ENCODE measurements at places on chromosomes 1 and 21. TPM values are rescaled to one million over a fixed set of nuclear protein-coding genes. Genes with fewer than 3 reads are reported as not detected.
A peak's percentile ranks its signal among the peaks of the same experiment; 100 is the strongest.

FNDC7 gene
- total RNA-seq: not detected

- no peak for DNase-seq
Measured at GRCh38 chr1:168865850-168866620, 137.0 kb upstream of the DPT start.

ERG gene
- total RNA-seq: 6.7 TPM

DNA sequence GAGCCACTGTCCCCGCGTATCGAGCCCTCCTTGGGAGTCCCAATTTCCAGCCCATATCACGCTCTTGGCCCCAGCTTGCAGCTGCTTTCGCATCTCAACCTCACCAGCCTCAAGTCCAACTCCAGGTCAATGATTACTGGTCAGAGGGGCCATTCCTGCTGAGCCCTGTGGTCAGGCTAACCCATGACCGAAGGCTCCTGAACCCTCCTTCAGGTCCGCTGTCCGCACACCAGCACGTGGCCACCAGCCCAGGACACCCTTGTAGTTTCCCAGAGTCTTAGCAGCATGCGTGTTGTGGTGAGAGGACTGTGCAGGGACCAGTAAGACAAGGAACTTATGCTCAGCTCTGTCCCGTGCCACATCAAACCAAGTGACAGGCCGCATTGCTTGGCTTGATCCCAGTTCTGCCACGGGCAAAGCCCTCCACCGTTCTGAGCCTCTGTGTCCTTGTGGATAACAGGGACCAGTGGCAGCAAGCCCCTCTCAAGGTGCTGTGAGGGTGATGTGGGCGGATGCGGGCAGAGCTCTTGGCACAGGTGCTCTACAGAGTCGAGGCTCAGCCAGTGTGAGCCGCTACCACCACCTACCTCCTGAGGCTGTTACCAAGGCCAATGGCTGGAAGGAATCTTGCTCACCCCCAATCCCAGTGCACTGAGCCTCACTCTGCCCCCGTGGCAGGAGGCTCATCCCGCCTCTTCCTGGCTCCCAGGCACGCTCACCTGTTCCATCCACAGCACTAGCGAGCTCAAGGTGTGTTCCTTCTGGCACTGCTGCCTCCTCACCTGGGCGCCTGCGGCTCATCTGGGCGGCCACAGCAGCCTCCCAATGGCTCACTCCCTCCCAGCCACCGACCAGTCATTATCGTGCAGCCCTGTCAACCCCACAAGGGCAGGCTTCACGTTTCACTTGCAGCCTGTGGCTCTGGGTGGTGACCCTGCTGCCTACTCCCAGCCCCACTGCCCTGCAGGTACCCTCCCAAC is 20.4 kb downstream of the KRTAP10-1 start:
- no peak for DNase-seq

DNA sequence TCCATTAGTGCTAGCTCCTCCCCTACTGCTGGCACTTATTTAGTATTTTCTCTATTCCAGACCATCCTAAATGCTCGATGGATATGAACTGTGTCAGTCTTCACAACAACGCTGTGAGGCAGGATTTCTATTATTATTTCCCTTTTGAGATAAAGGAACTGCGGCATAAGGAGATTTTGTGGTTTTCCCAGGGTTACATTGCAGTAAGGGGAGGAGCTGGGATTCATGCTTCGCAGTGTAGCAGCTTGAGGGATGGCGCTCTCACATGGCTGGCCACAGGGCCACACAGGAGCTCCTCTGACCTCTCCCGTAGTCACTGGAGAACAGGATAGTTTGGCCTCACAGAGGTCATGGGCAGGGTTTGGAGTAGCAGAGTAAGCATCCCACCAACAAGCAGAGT is 116.9 kb downstream of the BEND5 start:
- no peak for DNase-seq

DNA sequence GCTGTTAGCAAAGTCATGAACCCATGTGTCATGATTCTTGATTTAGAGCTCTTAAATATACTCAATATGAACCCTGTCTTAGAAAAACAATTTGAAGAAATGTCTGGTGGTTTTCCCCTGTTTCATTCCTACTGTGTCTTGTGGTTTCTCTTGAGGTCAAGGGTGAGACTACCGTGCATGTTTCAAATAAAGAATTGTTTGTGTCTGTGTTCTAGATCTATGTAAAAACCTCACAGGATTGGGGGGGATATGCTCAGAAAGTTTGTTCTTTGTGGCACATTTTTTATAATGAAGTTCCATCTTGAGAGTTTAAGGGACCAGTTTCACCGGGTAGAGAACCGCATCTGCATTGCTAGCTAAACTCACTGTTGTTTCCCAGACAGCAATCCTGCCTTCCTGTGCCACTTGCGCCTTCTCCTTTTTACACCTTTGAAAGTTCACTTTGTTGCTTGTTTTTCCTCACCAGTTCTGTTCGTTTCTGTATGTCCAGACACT is 30.9 kb upstream of the CACYBP start:
- DNase-seq: no peak

GRCh38 chr21:39046236-39046916 is 136.9 kb downstream of the PSMG1 start:
- peak; percentile 12 for DNase-seq

- DNase-seq: no peak
Measured at GRCh38 chr1:174519844-174520243, 72.1 kb downstream of the GPR52 start.

A3GALT2 gene
- total RNA-seq: not detected

DNA sequence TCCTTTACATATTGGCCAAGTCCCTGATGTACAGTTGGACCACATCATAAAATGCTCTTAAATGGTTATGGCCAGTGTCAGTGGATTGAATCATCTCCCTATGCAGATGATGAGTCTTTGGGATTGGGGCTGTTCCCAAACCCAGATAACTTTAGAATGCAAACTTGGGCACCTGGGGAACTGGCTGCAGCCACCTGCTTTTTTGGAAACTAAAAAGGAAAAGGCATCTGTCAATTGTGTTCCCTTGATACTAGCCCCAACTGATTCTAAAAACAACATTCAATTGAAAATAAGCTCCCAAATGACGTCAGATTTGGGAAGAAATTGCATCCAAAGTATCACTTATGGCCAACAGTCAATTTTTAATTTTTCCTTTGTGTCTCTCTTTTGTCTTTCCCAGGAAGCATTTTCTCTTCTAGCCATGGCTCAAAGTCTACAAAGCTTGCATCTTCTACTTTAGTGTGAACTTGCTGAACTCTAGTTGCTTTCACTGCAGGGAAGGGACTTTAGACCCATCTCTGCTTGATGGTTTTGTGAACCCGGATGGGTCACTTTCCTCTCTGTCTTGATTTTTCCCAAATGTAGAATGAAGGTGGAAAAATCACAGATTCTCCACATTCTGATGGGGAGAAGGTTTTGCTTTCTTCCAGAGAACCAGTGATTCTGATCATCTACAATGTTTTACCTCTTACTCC is 402.3 kb upstream of the USP24 start:
- DNase-seq: no peak

GRCh38 chr1:90613371-90613770 is 103.7 kb downstream of the BARHL2 start:
- DNase-seq: no peak

DNA sequence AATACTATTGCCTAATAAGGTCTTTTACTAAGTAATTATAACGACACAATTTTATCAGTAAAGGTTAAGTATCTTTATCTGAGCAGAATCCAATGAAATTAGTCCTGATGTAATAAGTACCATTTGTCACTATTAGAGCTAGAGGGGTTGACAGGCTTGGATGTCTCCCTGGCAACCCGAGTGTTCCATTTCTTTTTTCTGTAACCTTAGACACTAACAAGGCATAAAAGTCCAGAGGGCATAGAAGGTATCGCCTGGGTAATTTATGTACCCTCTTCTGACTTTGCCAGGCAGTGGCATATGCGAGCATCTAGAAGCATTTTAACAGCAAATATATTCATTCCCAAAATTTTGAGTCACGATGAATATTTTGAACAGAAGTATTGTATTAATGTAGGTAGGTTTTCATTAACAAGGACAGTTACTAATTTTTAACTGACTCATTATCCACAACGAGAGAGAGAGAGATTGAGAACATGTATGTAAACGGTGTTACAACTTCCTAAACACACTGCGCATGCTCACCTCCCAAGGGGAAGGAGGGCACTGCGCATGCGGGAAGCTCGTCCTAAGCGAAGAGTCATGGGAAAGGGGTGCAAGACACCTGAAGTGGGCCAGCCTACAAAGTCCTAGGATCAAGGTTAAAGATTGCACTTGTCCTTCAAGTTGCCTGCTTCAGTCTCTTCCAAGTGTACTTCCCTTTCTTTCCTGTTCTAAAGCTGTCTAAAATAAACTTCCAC is 423.9 kb downstream of the DSCAM start:
- no peak for DNase-seq

FCRL2 gene
- 0.40 TPM for total RNA-seq

DNA sequence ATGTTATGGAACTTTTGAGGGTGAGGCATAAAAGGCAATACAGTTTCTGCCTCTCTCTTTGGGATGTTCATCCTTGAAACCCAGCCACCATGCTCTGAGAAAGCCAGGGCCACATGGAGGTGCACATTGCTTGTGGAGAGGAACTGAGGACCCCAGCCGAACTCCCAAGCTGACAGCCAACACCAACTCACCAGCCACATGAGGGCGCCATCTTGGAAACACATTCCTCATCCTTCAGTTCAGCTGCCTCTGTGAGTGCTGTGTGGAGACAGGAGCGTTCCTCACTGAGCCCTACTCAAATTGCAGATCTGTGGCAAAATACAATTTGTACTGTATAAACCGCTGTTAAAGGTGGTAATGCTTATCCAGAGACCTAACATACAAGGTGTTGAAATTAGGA is 137.5 kb downstream of the GABPA start:
- no peak for DNase-seq

HSD3B2 gene
- total RNA-seq: 27.2 TPM

GRCh38 chr1:118136187-118136941 is 48.7 kb downstream of the SPAG17 start:
- DNase-seq: no peak

F3 gene
- total RNA-seq: 20.9 TPM

DYNLT4 gene
- total RNA-seq: 0.35 TPM

CD84 gene
- total RNA-seq: 1.3 TPM

DNA sequence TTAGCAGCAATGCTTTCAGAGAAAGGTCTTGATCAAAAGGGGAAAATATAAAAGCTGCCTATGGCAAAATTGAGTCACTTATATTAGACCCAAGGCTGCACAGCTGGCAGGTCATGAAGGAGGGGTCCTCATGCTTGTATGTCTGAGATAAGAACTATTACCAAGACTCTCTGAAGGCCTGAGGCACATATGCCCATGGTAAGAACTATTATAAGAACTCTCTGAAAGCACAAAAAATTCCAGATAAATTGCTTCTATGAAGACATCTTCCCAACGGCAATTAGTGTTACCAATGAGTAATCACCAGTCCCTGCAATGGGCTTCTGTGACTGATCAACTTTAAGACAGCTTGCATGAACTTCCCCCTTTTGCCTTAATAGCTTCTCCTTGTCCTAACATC is 42.8 kb upstream of the LRIF1 start:
- DNase-seq: no peak

DNA sequence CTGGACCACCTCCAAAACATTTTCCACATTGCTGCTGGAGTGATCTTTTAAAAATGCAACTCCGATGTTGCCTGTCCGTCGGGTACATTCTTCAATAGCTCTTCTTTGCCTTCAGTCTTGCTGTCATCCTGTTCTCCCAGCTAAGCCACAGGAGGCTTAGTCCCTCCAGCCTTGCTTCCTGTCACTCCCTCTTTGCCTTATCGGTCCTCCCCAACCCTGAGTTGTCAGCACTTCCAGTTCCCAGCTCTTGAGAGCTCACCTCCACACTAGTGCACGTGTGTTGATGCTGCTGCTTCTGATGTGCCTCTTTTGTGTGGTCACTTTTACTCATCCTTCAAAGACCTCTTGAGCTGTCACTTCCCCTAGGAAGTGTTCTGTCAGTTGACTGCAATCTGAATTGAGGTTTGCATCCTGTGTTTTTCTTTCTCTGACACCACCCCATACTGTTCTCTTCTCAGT is 15.3 kb downstream of the UCK2 start:
- no peak for DNase-seq

- DNase-seq: no peak
Measured at GRCh38 chr1:14741082-14741481, 142.6 kb downstream of the KAZN start.

- DNase-seq: no peak
Measured at GRCh38 chr1:13781907-13782633, 82.1 kb downstream of the PRDM2 start.

CFHR1 gene
- 0.57 TPM for total RNA-seq

CFHR4 gene
- not detected for total RNA-seq

DNA sequence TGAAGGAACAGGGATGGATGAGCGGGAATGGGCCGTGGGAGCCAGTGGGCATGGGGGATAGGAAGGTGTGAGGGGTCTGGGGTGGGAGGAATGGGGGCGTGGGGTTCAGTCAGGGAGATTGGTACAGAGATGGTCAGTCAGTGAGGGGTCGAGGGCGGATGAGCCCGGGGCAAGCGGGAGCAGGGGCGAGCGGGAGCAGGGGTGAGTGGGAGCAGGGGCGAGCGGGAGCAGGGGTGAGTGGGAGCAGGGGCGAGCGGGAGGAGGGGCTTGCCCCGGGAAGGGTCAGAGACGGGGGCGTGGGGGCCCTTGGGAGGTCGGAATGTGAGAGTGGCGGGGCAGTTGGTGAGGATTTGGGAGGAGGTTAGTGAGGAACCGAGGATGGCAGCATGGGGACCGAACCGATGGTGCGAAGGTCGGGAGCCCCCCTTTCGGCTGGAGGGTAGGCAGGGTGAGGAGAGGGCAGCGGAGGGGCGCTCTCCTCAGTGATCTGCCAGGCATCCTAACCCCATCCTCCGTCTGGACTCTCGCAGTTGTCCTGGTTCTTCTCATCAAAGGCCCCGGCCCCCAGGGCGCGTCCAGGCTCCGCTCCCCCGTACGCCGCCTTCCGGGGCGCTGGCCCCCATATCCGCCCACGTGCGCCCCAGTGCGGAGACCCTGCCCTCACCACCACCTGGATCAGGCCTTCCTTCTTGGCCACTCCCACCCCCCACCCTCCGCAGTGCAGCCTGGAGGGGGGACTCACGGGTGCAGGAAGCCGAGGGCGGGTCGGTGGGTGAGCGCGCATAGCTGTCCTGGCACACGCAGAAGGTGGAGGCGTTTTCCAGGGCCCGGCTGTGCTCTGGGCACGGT is 11.2 kb downstream of the EPHA10 start:
- no peak for DNase-seq

DNA sequence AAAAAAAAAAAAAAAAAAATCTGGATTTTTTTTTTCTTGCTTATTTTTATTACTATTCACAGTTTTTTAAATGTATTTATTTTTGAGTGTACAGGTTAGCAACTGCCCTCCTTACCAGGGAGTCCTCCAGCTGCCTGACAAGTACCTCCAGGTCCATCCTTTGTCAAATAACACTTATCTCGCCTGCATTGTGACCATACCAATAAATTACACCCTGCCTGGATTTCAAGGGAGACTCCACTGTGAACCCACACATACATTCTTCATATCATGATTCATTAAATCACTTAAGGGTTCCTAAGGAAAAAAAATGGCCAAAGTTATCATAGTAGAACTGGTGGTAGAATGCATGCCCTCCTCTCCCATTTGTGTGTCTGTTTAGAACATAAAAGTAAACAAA is 38.4 kb downstream of the EEIG2 start:
- no peak for DNase-seq
